ENCODE measurements at places on chromosomes 5 and 9.

DNA sequence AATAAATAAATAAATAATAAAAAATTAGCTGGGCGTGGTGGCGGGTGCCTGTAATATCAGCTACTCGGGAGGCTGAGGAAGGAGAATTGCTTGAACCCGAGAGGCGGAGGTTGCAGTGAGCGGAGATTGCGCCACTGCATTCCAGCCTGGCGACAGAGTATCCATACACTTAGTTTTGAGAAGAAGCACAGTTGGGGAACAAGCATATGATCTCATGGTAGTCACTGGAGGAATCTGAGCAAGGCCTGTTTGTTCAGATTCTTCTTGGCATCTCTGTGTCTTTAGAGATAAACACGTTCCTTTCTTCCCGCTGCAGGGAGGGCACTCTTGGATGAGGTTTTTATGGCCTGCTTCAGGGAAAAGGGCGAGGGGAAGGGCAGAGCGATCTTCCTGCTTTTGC lies 15.6 kb upstream of the DENND1A start:
- no peak for DNase-seq

DNA sequence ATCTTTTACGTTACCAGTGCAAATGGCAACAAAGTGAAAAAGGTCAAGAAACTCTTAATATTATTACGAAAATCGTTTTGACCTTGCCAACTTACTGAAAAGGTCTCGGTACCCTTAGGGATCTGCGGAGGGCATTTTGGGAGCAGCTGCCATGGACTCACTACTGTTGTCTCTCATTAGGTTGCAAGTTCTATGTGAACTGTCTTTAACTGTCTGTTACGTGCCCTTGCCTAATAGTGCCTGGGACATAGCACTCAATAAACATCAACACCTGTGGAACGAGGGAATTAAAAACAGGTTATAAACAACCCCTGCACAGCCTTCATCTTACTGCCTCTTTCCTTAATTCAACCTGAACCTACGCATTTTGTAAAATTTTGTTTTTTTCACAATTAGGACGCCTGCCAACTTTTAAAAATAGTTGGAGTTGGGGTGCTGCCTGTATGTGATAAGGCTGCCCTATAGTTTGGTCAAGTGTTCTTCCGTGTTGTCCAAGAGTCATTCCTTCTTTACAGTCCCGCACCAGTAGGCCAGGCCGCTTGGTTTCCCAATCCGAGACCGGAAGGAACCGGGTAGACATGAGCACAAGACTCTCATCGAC lies 527 bp upstream of the SREK1 start:
- DNase-seq, result no peak

DNA sequence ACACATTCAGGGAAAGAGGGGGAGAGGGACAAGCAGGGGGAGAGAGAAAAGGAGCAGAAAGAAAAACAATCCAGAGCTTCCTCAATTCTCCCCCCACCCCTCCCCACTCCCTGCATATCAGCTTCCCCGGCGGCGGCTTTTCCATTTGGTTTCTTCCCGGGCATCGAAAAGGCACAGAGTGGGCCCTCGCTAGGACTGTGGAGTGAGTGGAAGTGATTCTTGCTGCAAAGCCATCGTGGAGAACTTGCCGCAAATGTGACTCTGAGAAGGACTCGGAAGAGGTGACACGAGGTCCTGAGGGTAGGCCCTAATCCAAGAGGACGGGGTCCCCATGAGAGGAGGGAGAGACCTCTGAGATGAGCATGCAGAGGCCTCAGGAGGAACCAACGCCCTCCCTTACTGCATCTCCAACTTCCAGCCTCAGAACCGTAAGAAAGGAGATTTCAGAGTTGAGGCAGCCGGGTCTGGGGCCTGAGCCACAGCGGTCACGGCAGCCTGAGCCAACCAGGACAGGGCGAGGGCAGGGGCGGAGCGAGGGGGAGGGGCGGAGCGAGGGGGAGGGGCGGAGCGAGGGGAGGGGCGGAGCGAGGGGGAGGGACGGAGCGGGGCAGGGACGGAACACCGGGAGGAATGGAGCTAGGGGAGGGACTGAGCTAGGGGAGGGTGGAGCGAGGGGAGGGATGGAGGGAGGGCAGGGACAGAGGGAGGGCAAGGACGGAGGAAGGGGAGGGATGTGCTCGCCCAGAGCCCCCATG lies 21.2 kb upstream of the SARDH start:
- peak; percentile 76 for DNase-seq

DNA sequence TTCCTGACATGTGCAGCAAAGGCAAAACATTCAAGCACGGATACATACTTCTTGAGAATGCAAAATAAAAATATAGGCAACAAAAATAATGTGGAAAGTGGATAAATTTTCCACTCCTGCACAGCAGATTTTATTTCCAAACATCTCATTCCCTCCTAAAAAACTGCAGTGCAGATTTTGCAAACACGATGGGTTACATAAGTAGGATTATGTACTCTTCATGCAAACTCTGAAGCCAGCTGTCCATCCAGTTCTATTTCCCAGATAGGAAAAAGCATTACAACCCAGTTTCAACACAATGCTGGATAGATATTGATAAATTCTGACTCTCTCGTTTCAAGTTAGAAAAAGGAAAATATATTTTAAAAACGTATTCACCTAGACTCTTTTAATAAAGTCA lies 52.7 kb upstream of the CCNG1 start:
- DNase-seq, result no peak

DNA sequence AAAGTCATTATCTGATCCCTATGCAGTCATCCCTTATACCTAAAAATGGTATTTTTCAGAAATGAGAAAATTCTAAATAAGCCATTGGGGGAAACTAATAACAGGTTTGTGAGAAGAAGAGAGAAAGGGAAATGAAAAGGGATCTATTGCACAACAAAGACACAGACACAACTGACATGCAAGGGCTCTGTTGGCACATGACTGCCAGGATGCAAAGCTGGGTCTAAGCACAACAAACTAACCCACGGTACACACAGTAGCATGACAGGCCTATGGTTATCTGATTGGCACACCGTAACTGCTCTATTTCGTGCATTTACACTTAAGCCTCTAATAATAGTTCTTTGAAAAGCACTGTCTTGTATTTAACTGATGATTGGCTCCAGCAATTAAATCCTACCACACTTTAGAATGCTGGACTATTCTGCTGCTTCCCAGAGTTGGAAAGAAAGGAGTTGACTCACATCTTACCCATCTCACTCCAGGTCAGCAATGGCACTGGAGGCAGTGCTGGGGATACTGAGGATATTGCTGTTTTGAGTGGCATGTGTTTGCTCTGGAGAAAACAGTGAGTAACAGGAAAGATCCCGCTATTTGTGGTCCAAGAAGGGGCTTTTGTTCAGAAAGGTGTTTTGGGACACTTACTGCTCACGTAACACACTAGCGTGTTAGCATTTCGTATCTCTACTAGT lies 328.3 kb downstream of the GLIS3 start:
- DNase-seq, result no peak

- DNase-seq, result no peak
These were observed 341.4 kb downstream of the DIRAS2 start for GRCh38 chr9:90301277-90301653.

- DNase-seq, result no peak
These were observed 27.0 kb downstream of the CPLANE1 start for GRCh38 chr5:37222181-37222580.

- no peak for DNase-seq
These were observed 512.4 kb upstream of the CYLC2 start for GRCh38 chr9:102482776-102483175.
